ENCODE measurements at places on chromosomes 1 and 21.

- no peak overlapping the region for H3K27ac ChIP-seq
- H3K36me3 ChIP-seq: no peaks in the 10 kb centered on the region
- no peaks in the 10 kb centered on the region for H3K4me1 ChIP-seq
- no peaks in the 10 kb centered on the region for H3K27me3 ChIP-seq
- no peak for DNase-seq
Measured at GRCh38 chr1:209455661-209456358, 127.7 kb upstream of the CAMK1G start.

- no peaks in the 10 kb centered on the region for H3K36me3 ChIP-seq
- H3K4me3 ChIP-seq: no peak overlapping the region
Measured at GRCh38 chr1:27388337-27389005, 4.0 kb upstream of the GPR3 start.

- DNase-seq: peak; percentile 31
- no peaks in the 10 kb centered on the region for H3K27me3 ChIP-seq
- H3K4me1 ChIP-seq: no peaks in the 10 kb centered on the region
- H3K36me3 ChIP-seq: no peaks in the 10 kb centered on the region
Measured at GRCh38 chr1:24898152-24898908, 31.7 kb downstream of the RUNX3 start.

DNA sequence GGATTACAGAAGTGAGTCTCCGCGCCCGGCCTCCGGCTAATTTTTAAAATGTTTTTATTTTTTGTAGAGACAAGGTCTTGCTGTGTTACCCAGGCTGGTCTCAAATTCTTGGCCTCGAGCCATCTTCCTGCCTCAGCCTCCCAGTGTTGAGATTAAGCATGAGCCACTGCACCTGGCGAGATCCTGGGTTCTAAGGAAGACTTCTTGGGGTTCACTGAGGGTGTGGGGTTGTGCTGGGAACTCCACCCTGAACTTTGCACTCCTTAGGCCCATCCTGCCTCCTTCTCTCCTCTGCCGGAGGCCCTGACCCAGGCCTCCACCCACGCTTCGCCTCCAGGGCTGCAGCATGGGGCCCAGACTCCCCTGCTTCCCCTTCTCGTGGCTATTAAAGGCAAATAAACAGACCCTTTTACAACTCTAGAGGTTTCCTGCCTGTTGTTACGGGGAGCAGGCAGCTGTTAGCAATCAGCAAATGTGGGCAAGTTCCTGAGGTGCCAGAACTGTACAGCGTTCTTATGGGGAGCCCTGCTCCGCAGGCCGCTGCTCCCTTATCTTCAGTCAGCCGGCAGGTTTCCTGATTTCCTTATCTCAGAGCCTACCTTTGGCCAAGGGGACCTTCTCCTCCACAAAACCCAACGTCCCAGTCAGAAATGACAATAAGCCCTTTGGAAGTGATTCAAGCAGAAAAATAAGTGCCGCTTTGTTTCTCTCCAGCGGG lies 41.0 kb upstream of the LIN9 start:
- H3K36me3 ChIP-seq: no peaks in the 10 kb centered on the region
- no peak for DNase-seq
- peaks cover 10% of the 10 kb centered on the region for H3K4me1 ChIP-seq
